ENCODE measurements at places on chromosomes 13 and 19.

GRCh38 chr19:15357906-15358305, 21.7 kb downstream of the AKAP8 start:
- DNase-seq: no peak

DNA sequence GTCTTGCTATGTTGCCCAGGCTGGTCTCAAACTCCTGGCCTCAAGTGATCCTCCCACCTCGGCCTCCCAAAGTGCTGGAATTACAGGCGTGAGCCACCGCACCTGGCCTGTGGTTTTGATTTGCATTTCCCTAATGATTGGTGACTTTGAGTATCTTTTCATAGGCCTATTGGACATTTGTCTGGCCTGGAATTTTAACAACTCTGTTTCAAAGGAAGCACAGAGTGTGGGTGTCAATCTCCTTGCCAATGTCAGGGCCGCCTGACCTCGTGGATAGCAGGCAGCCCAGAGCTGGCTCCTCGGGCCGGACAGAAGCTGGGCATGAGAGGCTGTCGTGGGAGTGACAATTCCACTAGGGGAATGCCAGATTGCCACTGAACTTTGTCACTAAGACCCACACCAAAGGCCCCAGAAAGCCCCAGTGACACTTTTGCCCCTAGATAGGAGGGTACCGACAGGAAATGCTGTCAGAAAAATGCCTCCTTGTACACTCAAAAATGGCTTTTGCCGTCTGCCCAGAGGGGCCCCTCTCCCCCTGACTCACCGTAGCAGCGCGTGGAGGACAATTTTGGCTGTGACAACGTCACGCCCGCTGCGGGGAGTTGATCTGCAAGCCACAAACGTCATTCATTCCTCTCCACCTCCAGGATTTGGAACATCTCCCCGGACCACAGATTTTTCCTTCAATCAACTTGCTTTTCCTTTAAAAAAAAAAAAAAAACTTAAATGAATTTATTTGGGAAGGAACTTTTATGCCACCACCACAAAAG, 11.7 kb upstream of the ADGRE5 start:
- DNase-seq: peak; percentile 89

DNA sequence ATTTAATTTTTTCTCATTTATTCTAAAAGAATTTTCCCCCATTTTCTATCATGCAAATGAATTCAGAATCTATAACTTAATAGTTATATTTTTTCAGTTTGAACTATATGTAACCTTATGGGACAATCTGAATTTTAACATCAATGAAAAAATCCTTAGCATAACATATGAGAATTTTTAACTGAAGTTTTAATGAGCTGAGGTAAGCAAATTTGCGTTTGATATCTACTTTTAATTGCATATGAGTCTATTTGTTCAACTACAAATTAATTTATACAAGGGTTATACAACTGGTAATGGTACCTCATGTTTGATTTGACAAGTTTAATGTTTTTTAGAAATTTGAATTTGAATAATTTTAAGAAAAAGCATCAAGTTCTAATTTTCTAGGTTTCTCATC, 384.4 kb upstream of the PCDH9 start:
- no peak for DNase-seq

DNA sequence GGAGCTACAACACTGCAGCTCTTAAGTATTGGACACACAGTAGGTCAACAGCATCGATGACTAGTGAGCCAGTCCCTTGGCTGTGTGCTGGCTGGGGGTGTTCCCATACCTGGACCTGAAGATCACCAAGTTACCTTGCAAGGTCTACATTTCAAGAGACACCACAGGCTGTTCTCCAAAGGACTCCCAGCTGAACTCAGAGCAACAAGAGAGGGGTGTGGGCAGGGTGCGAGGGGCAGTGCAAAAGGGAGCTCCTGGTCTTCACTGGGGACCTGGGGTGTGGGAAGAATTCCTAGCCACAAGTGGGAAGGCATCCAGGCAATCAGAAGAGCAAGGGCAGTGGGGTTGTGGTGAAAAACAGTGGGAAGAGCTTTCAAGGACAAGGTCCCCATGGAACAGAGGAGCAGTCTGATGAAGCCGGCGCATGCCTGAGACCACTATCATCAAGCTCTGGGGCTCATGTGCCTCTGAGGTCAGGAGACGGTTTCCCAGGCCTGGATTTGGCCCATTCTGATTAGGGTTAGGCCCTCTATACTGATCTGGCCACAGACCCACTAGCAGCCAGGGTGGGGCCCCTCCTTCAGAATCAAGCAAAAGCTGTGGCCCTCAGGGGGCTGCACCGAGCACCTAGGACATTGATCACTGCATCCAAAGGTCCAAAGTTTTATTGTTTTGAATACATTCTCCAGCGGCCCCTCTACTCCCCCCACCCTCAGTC, 4.7 kb upstream of the GSK3A start:
- no peak for DNase-seq

DNA sequence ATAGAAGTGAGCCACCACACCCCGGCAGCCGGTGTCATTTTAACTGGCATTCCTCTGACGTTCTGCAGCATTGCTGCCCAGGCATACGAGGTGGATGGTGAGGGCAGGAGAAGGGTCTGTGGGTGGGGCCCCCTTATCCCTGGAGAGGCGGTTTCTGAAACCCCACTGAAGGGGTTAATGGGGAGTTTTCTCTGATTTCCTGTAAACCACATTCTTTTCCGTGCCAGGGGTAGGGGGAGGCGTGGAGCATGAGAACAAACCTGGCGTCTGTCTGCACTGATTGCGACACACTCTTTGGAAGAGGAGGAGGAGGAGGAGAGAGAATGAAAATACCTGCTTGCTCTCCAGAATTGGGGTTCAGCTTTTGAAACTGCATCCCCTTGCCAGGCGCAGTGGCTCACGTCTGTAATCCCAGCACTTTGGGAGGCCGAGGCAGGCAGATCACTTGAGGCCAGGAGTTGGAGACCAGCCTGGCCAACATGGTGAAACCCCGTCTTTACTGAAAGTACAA, 2.7 kb upstream of the C3 start:
- no peak for DNase-seq

DNA sequence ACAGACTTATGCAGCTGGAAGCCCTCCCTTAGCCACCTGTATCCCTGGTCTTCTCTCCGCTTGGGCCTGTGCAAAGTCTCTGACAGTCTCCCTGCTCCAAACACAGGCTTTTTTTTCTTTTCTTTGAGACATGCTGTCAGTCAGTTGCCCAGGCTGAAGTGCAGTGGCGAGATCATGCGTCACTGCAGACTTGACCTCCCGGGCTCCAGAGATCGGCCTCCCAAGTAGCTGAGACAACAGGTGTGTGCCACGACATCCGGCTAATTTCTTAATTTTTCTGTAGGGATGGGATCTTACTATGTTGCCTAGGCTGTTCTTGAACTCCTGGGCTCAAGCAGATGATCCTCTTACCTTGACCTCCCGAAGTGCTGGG, 1.6 kb downstream of the MZF1 start:
- no peak for DNase-seq

GRCh38 chr19:41323430-41324125, 13.6 kb downstream of the CCDC97 start:
- no peak for DNase-seq

DNA sequence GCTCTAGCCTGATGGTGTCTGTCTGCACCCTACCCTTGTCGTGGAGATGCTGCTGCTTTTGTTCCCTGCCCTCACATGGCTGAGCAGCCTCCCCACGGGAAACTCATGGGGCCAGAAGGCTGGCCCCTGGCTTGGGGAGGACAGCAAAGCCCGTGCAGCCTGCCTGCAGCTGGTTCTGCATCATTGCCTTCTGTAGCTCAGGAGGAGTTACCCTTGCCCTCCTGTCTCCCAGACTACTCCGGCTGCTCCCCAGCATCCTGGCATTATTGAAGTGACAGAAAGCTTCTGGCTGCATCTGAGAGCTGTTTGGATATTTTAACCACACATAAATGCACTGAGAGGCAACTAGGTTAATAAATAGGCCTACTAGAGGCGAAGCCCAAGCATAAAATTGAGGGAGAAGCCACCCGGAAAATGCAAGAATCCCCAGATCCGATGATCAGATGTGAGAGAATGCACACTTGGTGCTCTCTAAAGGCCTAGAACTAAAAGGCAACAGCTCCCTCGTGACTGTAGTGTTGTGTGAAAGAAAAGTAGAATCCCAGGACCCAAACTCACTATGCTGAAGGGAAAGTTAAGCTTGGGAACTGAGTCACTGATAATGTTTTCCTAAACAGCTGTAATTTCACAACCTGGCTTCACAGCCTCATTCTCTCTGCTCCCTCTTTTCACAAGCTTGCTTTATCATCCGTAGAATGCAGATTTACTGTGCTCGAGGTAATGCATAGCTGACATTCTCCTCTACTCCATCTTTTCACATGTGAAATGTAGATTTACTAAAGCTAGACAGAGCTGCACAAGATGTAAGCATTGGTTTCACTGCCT, 110.8 kb downstream of the TNFRSF19 start:
- DNase-seq: no peak

DNA sequence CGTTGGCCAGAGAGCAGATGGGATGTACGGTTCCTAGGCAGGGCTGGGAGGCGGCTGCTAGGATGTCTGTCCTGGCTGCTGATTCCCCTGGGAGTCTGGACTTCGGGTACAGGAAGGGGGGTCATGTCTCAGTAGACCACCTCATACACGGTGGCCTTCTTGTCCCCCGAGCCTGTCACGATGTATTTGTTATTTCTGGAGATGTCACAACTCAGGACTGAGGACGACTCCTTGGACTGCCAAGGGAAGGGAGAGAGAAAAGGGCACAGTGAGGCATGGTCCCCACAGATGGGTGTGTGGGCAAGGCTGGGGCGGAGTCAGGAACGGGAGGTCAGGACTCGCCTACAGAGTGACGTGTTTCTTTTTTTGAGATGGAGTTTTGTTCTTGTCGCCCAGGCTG, 20.4 kb downstream of the TLE6 start:
- DNase-seq: no peak

DNA sequence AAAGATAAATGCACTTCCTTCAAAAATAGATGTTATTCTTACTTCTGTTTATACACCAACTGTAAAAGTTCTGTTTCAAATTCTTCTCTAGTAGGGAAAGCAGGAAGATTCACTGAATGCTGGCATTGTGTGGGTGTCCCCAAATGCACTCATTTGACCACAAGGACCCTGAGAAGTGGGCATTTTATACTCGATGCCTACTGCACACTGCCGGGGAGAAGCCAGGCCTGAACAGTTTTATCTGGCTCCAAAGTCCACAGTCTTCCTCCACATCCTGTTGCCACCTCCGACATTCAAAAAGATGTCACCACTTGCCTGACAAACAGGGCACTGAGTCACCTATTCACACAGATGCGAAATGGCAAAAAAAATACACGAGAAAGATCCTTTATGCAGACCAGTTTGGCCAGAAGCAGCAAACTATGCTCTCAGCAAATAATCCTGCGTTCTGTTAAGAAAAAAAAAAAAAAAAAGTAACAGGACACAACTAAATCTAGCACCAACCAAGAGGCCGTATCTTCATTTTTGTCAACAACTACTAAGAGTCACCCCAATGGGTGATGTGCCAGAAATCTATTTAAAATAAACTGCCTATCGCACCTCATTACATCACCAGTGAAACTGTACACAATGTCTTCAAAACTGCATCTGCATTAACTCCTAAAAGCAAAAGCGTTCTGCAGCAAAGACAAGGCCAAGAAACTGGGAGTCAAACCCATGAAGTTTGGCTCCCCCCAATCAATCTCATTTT, 6.2 kb downstream of the ZC3H4 start:
- DNase-seq: no peak

GRCh38 chr19:42601811-42602443, 7.2 kb upstream of the CEACAM8 start:
- no peak for DNase-seq

DNA sequence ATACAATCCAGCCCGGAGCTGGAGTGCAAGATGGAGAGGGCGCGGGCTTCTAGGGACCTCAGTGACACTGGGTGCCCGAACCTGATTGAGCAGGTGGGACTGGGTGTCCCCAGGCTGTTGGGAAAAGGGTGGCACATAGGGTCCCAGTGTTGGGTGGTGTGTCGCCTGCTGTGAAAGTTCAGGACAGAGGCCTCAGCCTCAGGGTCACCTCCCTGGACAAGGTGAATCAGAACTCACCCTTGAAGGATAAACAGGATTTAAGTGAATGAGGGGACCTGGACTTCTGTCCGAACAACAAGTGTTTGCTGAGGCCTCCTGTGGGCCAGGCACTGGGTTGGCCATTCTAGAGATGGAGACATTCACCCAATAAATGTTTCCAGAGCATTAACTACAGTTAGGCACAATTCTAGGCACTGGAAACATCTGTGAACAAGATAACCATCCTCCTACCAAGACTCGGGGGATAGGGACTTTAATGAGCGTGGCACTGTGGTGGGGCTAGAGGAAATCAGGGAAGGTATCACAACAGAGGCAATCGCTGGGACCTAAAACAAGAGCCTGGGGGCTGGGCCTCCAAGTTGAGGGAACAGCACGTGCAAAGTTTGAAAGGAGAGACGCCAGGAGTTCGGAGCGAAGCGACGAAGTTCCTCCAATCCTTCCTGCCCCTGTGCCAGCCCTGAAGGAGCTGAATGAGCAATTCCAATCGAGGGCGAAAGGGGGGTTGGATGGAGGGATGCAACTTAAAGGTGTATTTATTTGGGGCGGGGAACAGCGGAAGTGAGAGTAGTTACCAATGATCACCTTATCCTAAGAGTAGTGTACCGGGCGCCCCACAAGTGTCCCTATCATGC, 921 bp upstream of the POLD1 start:
- no peak for DNase-seq

DNA sequence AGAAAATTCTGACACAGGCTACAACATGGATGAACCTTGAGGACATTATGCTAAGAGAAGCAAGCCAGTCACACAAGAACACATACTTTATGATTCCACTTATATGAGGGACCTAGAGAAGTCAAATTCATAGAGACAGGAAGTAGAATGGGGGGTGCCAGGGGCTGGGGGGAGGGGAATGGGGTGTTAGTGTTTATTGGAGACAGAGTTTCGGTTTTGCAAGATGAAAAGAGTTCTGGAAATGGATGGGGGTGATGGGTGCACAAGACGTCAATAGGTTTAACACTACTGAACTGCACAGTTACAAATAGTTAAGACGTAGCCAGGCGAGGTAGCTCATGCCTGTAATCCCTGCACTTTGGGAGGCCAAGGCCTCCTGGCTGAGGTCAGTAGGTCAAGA, 3.5 kb upstream of the ZNF787 start:
- no peak for DNase-seq

DNA sequence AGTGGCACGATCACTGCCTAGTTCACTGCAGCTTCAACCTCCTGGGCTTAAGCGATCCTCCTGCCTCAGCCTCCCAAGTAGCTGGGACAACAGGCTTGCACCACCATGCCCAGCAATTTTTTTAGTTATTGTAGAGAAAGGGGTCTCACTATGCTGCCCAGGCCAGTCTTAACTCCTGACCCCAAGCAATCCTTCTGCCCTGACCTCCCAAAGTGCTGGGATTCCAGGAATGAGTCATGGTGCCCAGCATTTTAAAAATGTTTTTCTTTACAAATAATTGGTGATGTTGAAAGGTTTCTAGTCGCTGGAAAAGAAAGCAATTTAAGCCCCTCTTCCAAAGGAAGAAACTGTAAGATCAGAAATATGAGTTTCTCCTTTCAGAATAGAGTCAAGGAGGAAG, 19.4 kb downstream of the DYRK1B start:
- no peak for DNase-seq

- DNase-seq: no peak
Observed at GRCh38 chr19:35162471-35163326, 8.2 kb downstream of the FXYD5 start.

GRCh38 chr19:8806661-8807060, 25.4 kb downstream of the ZNF558 start:
- DNase-seq: no peak
